ENCODE measurements at places on chromosomes 3 and 15.

- DNase-seq: no peak
Observed at GRCh38 chr3:8581806-8582445, 62.7 kb downstream of the SSUH2 start.

GRCh38 chr3:134772011-134772410 is 23.0 kb upstream of the EPHB1 start:
- DNase-seq: no peak

DNA sequence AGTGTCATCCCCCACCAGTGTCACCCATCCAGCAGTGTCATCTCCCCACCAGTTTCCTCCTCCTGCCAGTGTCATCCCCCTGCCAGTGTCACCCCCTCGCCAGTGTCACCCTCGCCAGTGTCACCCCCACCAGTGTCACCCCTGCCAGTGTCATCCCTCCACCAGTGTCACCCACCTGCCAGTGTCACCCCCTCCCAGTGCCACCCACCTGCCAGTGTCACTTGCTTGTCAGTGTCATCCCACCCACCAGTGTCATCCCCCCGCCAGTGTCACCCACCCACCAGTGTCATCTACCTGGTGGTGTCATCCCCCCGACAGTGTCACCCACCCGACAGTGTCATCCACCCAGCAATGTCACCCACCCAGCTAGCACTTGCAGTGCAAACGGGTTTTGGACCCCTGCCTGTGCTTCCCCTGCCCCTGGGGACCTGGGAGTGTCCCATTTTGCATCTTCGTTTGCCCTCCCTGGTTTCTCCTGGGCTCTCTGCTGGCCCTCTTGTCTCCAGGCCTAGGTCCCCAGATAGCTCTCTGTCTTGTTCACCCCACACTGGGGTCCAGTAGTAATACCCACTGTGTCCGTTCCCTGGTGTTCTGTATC is 99.8 kb upstream of the PRR20G start:
- DNase-seq: no peak

GRCh38 chr3:136141891-136142290 is 54.2 kb downstream of the MSL2 start:
- DNase-seq: no peak

DNA sequence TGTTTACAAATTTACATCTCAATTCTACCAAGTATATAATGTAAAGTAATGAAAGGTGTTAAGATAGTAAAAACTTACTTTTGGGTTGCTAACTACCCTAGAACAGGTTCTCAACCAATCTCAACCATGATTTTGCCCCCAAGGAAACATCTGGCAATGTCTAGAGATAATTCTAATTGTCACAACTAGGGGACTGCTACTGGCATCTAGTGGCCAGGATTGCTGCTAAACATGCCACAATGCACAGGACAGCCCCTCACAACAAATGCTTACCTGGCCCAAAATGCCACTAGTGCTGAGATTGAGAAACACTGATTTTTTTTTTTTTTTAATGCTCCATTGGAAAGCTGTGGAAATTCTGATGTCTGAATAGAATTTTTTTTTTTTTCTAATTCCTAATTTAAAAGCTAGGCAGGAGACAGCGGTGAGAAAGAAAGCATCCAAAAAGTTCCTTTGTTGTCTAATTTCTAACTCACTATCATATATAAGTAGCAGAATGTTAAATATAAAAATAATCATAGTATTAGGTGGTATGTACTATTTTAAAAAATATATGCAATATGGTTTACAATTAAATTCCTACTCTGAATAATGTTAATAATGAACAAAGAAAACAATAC is 81.5 kb downstream of the TJP1 start:
- peak; percentile 6 for DNase-seq

DNA sequence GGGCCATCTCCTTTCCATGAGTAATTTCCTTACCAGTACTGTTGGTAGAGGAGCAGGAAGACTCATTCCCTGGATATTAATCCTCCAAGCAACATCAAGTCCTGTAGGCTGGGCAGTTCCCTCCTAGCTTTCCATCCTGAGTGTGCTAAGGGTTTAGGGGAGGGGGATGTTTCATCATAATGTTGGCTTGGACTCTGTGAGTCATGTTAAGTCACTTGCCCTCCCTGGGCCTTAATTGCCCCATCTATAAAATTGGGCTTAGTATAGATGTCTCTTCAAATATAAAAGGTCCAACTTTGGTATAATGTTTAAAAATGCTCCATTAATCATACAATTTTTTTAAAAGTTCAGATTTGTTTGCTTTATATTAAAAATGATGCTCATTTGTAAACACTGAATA is 52.7 kb downstream of the TLE3 start:
- no peak for DNase-seq

DNA sequence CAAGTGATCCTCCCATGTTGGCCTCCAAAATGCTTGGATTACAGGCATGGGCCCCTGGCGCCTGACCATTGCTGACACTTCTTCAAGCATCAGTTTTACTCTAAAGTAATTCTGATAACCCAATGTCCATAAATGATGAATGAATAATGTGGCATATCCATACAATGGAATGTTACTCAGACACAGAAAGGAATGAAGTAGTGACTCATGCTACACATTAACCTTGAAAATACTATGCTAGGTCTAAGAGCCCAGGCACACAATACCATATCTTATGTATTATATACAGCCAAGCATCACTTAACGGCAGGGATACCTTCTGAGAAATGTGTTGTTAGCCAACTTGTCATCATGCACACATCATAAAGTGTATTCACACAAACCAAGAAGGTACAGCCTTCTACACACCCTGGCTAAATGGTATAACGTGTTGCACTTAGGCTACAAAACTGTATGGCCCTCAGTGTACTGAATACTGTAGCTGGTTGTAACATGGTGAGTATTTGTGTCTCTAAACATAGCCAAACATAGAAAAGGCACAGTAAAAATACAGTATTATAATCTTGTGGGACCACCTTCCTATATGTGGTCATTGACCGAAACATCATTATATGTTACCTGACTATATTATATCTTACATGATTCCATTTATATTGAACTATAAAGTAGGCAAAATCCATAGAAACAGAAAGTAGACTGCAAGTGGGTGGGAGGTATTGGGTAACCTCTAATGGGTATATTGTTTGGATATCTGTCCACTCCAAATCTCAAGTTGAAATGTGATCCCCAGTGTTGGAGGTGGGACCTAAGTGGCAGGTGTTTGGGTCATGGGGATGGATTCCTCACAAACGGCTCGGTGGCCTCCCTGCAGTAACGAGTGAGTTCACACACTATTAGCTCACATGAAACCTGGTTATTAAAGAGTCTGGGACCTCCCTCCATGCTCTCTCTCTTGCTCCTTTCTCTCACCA is 31.4 kb downstream of the MKRN2 start:
- peak; percentile 29 for DNase-seq

- DNase-seq: no peak
Observed at GRCh38 chr3:132255041-132255745, 62.0 kb upstream of the ACP3 start.

DNA sequence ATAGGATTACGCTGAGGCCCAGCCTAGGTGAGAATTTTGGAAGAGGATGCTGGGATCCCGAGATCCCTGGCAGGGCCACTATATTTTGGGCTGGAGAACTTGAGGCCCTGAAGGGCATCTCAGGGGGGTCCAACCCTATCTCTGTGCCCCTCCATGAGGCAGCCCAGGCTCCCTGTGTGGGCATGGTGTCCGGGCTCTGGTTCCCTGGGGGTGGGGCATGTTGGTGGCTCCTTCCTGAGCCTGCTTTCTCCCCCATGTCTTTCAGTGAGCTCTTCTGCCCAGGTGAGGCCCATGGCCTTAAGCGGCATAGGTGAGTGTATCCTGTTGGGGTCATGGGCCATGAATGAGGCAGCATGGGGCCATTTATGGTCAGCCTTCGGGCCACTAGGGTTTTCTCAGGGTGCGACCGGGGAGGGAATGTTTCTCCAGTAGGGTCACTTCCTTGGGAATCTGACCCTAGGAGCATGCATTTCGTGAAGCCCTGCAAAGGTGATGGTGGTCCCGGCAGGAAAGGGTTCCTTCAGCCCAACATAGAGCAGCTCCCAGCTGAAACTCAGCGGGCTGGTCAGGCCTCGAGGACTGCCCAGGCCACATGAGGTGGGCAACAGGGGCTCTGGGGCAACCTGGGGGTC is 191.3 kb downstream of the UBE3A start:
- no peak for DNase-seq

DNA sequence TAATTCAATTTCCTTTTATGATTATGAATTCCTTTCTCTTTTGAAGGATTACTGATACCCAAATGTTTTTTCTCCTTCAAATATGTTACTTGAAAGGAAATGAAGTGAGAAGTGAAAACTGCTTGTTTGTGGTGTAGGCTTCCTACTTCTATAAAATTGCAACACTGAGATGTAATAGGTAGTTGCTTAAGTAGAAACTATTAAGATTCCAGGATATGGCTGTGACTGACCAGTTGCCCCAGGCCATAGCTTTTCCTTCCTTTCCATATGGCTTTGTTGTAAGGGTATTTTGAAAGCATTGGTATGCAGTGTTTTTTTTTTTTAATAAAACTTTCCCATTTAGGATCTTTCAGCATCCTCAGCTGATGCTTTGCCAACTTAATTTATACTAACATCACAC is 28.5 kb downstream of the DNAJC13 start:
- DNase-seq: no peak

DNA sequence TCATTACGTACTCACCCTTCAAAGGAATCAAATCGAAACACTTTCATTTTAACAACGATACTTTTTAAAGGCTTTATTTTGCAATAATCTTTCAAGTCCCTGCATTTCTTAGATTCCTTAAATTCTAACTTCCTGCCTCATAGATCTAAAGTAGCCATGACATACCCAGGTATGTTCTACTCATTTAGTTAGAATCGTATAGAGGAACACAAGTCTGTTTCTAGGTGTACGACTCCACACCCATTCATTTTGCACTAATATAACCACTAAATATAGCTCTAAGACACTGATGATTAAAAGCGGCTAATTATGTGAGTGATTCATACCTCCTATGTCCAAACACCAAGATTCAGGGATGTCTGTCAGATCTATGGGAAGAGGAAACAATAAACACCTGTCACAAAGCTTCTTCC is 1.3 kb downstream of the ATP13A3 start:
- DNase-seq: no peak

GRCh38 chr3:161371441-161372320 is at the start of gene SPTSSB:
TSS of gene SPTSSB (minus strand) at chr3:161371517. CDS start at chr3:161346323, 25,194 bp downstream.
- peak; percentile 72 for DNase-seq

DNA sequence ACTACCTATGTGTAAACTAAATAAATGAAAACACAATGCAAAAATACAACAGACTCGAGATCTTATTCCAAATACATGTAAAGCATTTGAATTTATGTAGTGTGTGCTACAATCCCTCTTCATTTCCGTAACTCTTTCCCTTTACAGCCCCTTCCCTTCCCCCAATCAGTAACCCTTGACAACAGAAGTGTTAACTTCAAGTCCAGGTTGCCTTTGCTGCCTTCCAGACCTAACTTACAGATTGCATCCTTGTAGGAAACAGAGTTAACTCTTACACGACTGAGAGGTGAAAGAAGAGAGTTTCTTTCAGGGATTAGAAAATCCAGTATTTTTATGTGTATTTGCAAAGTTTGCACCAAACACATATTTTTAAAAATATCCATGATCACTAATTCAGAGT is 1.4 kb upstream of the ROBO1 start:
- no peak for DNase-seq

DNA sequence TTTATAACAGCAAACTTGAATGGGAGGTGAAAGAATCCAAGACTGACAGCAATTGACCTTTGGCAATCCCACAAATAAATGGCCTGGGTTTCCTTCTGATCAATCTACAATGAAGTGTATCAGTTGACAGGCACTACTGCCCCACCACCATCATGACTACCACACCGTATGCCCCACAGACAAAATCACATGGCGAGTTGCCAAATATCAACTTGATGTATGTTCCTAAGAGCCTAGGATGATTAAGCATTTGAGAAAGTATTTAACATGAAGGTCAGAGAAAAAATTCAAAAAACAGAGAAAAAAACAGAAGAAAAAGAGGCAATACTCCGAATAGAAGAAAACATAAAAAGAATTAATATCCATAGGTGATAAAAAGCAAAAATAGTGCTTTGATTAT is 215.9 kb upstream of the STAC start:
- DNase-seq: no peak

DNA sequence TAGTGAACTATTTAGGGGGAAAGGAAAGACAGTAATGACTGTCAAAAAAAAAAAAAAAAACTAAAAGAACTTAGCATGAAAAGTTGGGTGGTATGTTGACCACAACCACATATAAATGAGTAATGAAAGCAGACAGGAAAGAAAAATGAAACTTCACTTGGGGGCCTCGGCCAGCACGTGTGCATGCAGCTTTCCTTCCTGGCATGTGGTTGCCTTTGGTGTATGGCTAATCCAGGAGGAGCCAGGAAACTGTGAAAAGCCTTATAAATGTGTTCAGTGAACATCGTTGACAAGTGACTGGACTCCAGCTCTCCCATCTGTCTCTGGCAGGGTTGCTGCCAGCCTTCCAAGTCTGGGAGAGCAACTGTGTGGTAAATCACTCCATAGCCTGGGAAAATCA is 195.1 kb downstream of the DTWD1 start:
- DNase-seq: no peak

- no peak for DNase-seq
Observed at GRCh38 chr3:161977063-161977462, 480.5 kb downstream of the OTOL1 start.

DNA sequence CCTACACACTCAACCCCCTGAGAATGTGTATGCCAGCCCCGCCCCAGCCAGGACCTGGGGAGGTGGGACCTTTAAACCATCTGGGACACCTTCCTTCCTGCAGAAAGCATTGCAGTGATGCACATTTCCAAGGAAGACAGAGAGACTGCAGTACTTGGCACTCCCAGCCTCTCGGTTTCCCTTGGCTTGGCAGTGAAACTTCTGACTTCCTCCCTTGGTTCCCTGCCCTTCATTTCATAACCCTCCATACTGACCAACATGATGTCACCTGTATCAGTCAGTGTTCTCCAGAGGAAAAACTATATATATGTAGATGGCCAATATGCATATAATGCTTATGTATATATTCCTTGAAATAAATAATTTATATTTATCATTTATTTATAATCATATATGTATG is 103.2 kb downstream of the SST start:
- no peak for DNase-seq

- no peak for DNase-seq
Observed at GRCh38 chr3:142509079-142509478, 61.2 kb upstream of the XRN1 start.

DNA sequence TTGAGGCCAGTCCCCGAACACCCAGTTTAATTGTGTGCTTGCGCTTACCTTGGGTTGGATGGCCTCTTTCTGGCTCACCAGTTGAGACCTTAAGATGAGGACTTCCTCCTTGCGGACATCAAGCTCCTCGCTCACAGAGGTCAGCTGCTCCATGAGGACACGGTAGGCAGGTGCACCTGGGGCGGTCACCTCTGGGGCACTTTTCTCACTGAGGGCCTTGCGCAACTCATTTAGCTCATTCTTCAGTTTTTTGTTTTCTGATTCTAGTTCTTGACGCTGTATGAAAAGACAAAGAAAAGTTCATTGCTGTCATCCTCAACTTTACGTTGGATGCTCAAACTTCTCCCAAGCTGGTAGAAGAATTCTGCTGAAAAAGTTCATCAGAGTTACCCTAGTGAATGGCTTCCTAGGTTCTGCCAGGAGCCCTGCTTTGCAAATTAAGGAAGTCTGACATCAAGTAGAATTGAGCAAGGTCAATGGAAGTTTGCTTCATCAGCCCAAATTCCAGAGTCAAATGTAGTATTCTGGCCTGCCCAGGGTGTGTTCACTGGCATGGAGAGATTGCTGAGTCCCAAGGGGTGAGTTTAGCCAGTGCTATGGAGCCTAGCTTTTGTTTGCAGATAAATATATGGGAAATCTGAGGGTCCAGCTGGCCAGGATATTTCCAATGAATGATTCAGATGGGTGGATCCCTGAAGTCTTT is 55.8 kb upstream of the MYO5C start:
- DNase-seq: no peak
